AG09319 (cell line): ENCODE measurements at places on chromosomes 4 and X.

DNA sequence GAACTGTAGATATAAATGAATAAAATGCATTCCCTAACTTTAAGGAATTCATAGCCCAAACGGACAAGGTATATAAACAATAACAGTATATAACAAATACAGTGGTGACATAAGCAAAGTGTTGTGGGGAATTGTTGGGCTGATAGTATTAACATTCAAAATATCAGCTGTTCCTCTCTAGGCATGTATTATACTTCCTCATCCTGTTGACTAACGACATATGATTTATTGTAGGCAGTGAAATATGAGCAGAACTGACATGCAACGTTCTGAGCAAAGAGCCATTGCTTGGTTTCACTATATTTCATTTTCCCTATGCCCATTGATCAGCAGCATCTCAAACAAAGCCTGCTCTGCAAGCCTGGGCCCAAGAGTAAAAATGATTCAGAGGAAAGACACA lies 143.9 kb downstream of the PTCHD1 start:
- no peak for DNase-seq

DNA sequence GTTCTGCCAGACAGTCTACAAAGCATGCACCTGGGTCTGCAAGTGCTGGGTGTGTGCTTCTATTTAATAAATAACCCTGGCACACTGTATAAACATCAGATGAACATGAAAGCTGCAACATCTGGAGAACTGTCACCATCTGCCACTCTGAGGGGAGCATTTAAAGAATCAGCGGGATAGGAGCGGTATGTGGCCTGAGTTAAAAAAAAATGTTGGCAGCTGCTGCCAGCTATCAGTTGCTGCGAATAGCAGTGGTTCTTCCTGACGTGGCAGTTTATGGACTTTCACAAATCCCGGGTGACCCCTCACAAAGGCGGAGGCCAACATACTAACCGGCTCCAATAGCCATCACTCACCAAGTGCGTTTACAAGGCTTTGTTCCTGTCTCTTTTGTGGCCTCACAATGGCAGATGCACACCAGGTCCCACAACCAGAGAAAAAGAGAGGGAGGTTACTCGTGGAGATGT lies 95.1 kb downstream of the RASL11B start:
- DNase-seq = no peak

DNA sequence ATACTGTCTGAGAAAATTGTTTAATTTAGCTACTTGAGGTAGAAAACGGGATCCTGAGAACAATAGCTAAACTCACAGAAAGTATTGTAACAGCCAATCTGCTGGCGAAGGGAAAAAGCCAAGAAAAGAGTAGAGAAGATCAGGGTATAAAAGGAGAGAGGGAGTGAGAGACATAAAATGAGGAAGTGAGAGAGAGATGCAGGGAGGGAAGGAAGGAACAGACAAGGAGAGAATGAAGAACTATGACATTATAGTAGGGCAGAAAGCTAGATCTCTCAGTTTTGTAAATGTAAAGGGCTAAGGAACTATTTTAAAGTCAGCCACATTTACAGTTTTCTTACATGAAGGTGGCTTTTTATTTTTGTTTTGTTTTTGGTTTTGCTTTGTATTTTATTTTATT lies 1.6 kb upstream of the GIMD1 start:
- DNase-seq = no peak

DNA sequence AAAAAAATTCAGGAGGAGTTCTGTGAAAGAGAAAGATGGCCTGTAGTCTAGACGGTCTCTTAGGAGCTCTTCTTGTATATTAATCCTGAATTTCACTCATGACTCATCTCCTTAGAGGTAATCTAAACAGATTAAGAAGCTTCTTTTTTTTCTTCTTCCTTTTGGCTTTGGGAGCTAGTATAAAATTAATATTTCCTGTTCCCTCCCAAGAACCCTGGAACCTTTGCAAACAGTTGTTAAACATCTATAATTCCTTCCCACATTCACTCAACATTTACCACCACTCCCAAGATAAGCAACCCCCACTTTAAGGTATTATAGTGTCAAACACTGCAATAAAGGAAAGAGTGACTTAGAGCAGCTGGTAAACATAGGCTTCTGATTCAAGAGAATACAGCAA lies 146.4 kb upstream of the EDNRA start:
- DNase-seq = no peak

- DNase-seq = no peak
These were observed 219.6 kb downstream of the DKK2 start for GRCh38 chr4:106816496-106816895.

DNA sequence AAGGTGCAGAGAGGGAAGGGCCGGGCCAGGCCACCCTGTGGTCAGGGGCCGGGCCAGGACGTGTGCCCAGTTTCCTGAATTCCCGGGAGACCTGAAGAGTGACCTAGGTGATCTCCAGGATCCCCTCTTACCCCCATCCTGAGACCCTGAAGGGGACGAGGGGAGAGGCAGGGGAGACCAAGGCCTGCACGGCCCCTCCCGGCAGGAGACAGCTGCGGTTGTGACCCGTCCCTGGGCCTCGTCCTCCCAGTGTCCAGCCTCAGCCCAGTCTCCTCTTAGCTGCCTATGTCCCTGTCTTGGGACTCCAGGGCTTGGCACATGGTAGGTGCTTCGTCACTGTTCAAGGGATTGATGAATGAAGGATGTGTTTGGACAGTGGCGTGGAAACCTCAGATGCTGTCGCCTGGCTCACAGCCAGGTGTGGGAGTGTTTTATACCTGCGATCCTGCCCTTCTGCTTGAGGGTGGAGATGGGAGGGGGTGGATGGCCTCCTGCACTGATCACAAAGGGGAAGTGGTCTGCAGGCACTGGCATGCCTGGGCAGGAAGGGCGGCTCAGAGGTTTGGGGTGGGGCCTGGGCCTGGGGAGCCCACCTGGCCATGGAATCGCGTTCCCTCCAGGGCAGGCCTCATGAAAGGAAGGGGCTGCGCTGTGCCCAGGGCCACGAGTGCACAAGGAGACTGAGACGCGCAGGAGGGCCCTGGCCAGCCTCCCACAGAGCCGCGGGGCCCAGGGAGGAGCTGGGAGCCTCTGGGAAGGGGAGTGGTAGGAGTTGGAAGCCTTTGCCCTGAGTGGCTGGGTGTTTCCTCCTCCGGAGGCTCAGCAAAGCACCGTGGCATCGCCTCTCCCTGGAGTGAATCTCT lies 6.9 kb downstream of the SH3TC1 start:
- DNase-seq = no peak

- DNase-seq = no peak
These were observed 694 bp downstream of the OCRL start for GRCh38 chrX:129540722-129541184.

- no peak for DNase-seq
These were observed 28.2 kb upstream of the TCEAL4 start for GRCh38 chrX:103556963-103557612.

DNA sequence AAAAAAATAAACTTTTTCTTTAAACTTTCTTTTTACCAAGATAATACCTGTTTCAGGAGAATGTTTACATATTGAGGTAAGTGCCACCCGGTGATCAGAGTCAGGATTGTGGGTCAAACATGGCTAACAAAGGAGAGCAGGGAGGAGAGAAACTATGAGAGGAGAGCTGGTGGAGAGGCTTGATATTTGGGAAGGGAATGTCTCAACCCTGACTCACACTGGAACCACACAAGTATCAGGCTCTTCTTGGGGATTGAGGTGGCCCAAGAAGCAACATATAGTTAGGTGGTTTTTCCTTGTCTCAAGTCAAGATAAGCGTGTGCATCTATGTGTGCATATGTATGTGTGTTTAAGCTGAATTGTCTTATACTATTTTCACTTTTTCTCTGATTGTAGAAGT lies 6.7 kb downstream of the TCEAL1 start:
- DNase-seq = no peak

DNA sequence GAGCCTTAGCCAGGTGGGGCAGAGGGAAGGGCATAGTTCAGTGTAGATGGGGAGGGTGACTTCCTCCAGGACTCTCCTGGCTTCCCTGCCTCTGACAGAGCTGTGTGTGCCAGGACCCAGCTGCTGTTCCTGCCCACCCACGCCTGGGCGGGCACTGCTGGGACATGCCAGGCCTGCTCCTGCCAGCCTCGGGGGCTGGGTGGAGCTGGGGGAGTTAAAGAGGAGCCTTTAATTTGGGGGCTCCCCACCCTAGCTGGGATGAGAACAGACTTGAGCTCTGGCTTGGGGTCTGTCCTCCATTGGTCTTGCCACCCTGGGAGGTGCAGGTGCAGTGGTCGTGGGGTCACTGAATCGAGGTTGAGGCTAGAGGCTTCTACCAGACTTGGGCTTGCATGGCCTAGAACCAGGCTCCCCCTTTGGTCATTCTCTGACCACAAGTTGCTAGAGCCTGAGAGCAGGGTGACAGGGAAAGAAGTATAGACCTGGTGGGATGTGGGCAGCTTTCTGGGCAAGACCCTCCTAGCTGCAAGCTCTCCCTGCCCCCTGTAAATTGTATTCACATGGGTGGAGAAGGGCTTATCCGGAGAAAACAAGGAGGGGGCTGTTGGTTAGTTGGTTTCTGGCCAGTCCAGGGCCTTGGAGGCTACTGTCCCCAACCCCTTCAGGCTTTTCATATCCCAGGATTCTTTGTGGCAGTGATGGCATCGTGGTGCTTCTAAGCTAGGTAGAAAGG lies 5.7 kb downstream of the EFNB1 start:
- no peak for DNase-seq

DNA sequence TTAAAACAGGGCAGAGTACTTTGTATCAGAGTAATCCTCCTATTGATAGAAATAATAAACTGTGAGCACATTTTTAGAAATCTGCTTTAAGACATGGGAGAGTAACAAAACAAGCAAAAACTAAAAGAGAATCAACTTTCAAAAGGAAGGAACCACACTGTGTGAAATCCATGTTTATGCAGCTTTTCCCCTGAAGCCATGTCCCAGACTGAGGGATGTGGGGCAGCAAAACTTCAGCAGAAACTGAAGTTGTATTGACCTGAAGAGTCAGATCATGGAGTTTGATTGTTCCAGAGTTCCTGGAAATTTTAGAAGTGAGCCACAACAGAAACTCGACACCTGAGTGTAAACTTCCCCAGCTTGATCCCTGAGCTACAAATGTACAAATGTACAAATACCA lies 53.2 kb downstream of the COMMD8 start:
- no peak for DNase-seq

DNA sequence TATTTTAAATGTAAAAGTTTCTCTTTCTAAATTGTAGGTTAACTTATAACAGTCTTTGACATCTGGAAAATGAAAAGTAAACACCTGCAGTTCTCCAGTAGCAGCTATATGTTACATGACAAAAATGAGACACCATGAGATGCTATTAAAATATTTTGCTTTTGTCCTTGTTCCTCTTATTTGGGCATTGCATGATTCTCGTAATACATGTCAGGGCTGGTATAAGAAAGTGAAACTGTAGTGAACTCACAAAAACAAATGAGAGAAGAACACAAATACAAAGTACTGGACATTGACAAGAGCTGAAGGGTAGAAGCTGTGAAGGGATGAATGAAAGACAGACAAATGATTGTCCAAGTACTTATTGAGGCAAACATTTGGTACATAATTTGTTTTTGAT lies 9.0 kb downstream of the GK2 start:
- no peak for DNase-seq

DNA sequence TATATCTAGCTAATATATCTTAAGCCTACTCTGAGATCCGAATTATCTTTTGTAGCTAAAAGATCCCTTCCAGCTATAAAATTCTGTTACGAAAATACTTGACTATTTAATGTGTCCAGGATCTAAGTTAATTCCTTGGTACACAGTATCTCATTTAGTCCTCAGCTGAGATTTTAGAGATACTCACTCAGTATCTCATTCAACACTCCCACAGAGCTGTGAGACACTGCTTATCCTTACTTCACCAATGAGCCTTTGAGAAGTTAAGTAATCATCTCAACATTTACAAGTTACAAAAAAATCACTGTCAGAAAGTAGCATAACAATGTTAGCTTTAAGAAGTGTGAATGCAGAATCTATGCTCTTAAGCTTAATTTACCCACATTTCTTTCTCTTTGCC lies 76.6 kb downstream of the LIMCH1 start:
- no peak for DNase-seq

DNA sequence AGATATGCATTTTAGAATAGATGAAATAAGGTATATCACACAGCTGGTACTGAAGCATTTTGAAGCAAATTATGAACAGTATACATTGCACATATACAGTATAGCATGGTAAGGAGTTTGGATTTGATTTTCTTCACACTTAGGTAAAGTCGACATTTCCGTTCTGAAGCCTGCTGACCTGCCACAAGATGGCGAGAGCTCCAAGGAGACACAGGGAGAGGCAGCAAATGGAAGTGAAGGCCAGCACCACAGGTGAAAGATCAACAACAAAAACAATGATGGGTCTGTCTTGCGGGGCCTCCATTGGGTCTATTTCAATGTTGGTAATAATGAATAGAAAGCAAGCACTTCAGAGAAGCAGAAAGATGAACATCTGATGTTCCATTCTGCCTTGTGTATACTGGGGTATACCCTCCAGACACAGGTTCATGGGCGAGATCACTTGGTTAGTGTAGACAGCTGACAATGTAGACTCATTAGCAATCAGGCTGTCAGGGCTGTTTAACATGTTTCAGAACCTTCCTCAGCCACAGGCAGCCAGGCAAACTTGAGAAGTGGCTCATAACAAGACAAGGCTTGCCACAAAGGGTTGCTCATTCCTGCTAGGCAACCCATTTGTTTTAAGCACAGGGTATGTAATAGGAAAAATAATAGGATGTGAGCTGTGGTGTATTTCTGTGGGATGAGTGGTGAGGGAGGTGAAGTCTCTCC lies 21.4 kb upstream of the NOX1 start:
- no peak for DNase-seq

DNA sequence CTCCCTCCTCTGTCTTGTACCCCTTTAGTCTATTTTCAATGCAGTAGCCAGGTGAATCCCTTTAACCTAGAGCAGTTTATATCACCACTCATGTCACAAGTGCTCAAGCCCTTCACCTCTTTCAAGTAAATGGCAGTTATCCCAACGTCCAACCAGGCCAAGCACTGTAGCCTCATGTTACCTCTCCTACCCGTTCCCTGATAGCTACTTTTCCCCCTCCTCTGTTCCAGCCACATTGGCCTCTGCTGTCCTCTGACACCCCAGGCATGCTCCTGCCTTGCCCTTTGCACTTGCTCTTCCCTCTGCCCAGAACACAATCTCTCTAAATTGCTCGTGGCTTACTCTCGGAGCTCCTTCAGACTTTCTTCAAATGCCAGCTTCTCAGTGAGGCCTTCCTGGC lies 15.2 kb downstream of the GUCY1B1 start:
- no peak for DNase-seq

DNA sequence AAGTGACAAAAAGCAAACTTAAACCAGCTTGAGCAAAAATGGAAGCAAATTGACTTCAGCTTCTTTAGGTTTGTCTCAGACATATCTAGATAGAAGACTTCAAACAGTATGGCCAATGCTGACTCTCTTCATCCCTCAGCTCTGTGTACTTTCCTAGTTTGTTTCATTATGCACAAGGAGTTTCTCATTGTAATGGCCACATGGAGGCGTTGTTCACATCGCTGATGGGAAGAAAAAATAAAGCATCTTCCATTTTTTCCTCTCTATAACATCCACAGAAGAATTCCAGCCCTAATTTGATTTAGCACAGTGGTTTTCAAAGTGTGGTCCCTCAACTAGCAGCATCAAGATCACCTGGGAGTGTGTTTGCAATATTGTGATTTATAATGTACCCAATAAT lies 397.5 kb upstream of the PRKX start:
- DNase-seq = no peak
